NCI-H524 (cell line): ENCODE measurements at places on chromosomes 2 and 18.

DNA sequence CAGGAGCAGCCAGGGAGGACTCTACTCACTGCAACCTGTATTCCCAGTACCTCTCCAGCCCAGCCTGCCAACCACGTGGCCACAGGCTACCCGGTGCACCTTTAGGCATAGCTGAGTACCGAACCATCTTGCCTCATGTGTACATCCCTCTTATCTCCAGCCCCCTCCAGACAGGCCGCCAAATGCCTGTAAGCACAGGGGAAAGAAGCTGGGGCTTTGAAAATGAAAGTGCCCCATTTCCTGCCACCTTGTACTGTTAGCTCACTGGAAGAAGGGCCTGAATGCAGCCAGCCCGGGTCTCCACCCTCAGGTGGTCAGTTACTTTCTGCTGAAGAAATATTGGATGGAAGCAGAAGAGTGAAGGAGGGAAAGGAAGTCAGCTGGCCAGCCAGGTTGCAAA is 27.2 kb upstream of the RFX8 start:
- DNase-seq, result no peak

- no peak for DNase-seq
Measured at GRCh38 chr18:80175451-80176204, 66.6 kb downstream of the ADNP2 start.

GRCh38 chr2:104846786-104847585 is 6.9 kb upstream of the POU3F3 start:
- no peak for DNase-seq

DNA sequence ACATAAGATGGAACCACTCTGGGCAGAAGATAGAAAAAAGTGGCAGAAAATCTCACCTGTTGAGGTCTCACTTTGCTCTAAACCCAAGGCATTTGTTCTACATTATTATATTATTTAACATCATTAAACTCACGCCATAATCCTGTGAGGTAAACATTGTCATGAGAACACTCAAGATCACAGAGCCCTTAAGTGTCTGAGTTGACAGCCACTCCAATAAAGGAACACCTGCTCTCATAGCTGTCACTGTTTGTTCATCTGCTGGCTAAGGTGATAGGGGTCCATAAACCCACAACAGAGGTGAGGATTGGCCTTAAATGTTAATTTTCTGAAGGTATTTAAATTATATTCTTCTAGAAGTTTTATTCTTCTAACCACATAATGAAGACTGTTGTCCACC is 439.7 kb downstream of the RIT2 start:
- DNase-seq, result peak; percentile 82

GRCh38 chr2:10362096-10362897 is 59.6 kb downstream of the HPCAL1 start:
- DNase-seq, result no peak

- no peak for DNase-seq
Measured at GRCh38 chr2:148570989-148571388, 73.6 kb upstream of the EPC2 start.

GRCh38 chr2:54529935-54530334 is 73.8 kb downstream of the SPTBN1 start:
- DNase-seq, result no peak

DNA sequence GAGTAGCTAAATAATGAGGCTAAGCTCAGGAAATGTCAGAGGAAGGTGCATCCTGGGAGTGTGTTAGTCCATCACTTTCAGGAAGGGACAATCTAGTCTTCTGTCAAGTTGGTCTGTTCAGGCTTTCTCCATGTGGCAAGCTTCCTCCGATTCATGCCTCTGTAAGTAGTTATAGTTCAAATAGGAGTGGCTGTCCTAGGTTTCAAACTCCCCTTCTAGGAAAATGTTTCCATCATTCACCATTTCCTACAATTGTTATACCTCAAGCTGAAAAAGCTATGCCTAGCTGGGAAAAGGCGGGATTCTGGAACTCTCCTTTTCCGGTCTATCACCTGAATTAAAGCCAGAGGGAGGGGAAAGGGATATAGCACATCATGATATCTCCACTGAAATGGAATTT is 287.7 kb upstream of the ZSWIM2 start:
- DNase-seq, result no peak

GRCh38 chr2:201126308-201127151 is 10.6 kb downstream of the CFLAR start:
- DNase-seq, result no peak

DNA sequence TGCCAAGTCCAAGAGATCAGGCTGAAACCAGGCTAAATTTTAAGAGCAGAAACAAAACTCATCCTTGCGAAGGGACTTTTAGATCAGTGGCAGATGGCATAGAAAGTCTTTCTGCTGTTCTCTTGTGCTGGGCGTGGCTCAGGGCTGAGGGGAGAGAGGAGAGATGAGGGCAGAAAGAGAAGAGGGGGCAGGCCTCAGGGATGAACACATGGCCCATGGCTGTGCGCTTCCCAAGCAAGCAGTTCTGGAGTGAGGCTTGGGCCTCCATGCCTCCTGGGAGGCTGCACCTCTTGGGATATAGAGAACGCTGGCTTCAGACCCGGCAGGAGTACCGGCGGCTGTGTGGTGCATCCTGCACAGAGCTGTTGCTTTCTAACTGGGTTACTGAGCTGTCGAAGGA is 41.0 kb downstream of the HPCAL1 start:
- peak; percentile 83 for DNase-seq

GRCh38 chr2:133334923-133335322 is 233.3 kb downstream of the NCKAP5 start:
- DNase-seq, result no peak

- DNase-seq, result no peak
Measured at GRCh38 chr2:239286901-239287300, 113.9 kb downstream of the HDAC4 start.

GRCh38 chr2:218230882-218231281 is 13.9 kb downstream of the ARPC2 start:
- DNase-seq, result no peak

DNA sequence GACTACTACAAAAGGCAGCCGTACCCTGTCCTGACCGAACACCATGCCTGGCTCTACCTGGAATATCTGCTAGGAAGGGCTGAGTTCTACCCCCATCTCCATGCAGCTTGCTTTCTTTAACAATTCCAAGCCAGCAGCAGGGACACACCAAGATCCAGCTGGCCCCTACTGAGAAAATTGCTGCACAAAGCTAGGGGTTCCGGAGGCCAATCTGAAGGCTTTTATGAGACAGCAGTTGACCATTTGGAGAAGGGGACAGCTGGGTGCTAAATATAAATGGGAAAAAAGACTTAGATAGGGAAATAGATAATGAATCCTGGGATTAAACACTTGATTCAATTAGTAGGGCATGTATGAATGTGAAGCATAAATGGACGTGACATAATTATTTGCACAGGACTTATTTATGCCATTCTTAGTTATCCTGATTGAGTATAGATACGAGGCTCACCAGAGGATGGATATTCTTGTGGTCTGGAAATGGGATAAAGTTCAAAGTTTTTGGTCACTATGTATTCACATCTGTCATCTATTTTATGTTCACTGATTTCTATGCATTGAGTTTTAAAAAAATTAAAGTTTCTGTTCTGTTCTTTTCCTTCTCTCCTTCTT is 204.0 kb downstream of the ZNF521 start:
- peak; percentile 68 for DNase-seq

DNA sequence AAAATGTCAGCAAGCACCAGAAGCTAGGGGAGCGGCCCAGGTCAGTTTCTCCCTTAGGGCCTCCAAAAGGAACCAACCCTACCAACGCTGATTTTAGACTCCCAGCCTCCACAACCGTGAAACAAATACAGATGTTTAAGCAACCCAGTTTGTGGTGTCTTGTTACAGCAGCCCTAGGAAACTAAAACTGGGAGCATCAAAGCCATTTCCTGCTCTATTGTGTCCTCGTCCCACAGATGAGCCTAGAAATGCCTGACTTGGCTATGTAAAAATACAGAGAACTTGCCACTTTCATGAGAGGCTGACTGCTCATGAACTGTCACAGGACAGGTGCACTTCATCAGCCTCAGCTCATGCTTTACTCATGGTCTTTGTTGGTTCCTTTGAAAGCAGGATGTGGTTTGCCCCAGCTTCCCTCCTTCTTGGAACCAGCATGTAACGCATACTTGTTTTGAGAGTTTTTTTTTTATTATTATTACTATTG is 97.6 kb upstream of the SLC39A10 start:
- DNase-seq, result no peak

DNA sequence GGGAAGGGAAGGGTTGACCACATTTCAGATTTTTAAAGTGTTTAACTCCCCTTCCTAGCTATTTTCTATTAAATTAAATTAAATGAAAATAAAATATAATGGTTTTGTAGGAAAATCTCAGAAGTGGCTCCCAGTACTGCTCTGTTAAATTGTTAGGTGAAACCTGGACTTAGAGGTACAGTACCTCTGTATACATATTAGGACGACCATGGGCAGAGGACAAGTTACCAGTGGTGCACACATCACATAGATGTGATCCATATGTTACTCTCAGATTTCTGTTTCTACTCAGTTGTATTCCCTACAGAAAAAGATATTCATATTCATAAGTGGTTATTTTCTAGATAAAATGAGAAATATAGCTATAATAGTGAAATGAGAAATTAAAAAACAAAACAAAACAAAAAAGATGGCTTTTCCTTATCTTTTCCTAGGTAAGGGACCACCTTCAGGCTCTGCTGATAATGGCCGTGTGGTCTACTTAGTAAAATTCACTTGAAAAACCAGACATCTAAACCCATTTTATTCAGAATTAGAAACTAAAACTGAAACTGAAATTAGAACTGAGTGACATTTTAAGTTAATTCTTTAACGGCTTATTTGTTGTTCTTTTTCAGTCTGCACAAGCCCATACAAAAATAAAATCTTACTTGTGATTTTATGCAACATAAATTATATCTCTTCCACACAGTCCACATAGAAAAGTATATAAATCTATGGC is 832.5 kb upstream of the CHAC2 start:
- DNase-seq, result no peak

DNA sequence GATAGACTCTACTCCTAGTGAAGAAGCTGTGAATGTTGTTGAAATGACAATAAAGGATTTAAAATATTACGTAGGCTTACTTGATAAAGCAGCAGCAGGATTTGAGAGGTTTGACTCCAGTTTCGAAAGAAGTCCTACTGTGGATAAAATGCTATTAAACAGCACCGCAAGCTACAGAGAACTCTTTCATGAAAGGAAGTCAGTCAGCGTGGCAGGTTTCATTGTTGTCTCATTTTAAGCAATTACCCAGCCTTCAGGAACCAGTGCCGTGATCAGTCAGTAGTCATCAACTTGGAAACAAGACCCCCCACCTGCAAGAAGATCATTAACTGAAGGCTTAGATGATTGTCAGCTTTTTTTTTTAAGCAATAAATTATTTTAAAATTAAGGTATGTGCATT is 14.0 kb downstream of the USP14 start:
- no peak for DNase-seq

DNA sequence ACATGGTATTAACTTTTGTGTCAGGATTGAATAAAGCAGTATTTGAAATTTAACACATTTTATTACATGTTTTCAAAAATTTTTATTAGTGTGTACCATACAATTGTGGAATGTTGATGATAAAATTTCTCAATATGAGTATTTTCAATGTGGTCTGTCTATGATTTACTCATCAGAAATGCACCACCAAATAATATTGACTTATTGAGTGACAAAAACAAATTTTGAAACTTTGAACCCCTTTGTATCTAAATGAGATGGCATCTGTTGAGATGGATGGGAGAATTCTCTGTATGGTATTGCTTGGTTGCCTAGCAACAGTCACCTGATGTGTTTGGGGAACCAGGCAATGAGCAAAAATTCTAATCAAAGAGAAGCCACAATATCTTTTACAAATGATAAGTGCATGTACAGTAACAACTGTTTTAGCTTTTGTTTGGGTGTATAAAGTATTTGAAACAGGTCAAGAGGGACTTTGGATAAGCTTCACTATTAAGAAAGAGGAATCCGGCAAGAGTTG is 400.1 kb downstream of the CCDC85A start:
- DNase-seq, result no peak

DNA sequence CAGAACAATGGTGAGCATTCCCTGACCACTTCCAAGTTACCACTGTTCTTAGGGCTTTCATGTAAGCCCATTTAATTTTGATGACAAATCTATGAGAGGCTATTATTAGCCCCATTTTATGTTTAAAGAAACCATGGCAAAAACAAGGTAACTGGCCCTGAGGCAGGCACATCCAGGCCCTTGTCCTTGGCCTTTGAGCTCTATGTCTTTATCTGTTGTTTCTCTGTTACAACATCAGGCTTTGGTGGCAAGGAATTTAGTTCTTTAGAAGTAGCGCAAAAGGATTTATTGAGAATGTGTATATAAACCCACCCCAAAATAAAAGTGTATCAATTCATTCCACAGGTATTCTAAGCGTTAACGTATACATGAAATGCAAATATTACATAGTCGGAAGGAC is 257.1 kb downstream of the HNMT start:
- no peak for DNase-seq

DNA sequence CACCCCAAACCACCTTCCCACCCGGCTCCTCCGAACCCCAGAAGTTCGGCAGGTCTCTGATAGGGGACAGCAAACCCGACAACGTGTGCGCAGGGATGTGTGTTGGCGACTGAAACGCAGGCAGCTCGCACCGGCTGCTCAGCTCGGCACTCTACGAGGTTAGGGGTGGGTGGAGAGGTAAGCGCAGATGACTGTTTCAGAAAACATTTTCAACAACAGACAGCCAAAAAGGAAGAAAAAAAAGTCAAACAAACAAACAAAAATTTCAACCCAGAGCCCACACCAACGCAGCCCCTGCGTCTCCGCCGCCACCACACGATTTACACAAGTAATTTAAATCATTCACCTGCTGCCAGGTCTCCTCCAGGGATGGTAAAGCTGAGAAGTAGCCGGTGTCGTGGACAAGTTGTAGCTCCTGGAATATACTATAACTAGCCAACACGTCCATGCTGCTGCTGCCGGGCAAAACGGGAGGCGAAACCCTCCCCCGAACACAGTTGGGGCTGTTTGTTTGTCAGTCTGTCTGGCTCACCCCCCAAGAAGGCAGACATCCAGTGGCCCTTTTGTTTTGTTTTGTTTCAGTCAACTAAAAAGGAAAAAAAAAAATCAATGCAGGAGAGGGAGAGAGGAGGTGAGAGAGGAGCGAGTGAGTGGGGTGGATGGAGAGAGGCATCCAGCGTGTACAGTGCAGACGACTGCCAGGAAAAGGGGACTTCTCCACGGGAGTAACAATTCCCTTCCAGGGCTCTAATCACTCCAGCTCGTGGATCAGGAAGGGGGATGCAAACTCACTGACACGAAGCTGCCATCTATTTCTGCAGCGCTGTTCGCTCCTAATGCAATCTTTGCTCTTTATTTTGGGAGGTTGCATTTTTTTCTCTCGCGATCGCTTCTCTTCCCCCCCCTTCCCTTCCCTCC is at the start of gene KLF7:
TSS of gene KLF7 (minus strand) at position 828 of the 918 bp plus-strand sequence. CDS start at position 448, 380 bp downstream.
- peak; percentile 45 for DNase-seq

- DNase-seq, result peak; percentile 1
Measured at GRCh38 chr2:231883468-231883881, 42.7 kb downstream of the NPPC start.

DNA sequence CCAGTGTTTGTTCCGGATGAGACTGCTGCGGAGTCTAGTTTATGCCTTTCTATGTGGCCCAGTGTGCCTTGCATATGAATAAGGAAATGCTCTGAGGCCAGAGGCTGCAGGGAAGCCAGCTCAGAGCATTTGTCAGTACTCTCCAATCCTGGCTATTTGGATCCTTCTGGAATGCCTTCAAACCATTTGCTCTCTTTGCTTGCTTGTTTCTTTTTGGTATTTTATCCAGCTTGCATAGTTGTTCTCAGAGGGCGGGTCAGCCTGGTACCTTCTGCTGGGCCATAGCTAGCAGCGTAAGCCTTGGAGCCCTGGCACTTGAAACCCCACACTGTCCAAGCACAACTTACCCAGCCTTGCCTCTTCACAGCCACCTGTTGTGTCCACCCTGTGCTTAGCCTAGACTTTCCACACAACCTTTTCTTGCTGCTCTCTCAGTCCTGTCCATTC is 20.5 kb downstream of the CENPO start:
- no peak for DNase-seq
